ENCODE measurements at places on chromosomes 12 and 14.

GRCh38 chr14:70082394-70082793 lies 106.4 kb downstream of the SLC8A3 start:
- DNase-seq: no peak

GRCh38 chr12:89476904-89477595 lies 47.5 kb downstream of the GALNT4 start:
- DNase-seq: no peak

DNA sequence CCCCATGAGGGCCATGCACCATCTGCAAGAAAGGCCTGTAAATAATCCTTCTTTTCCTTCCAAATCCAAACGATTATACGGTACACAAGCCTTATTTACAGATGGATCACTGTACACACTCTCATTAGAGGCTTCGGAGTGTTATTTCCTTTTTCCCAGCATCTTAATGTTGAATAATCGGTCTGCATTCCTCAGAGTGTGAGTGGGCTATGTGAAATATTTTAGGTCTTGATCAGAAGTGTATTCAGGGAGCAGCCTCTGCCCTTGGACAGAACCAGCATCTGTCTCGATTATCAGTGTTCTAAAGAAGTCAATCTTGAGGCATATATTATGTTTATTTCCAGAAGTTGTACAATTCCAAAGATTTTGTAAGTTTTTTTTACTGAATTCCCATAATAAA lies 340.6 kb downstream of the SEC23A start:
- DNase-seq: no peak

- DNase-seq: no peak
These were observed 7.7 kb upstream of the PPP1R13B start for GRCh38 chr14:103854822-103855733.

- no peak for DNase-seq
These were observed 170.2 kb upstream of the FOXG1 start for GRCh38 chr14:28596391-28596790.

- DNase-seq: no peak
These were observed 30.1 kb downstream of the CLEC1A start for GRCh38 chr12:10068644-10069043.

DNA sequence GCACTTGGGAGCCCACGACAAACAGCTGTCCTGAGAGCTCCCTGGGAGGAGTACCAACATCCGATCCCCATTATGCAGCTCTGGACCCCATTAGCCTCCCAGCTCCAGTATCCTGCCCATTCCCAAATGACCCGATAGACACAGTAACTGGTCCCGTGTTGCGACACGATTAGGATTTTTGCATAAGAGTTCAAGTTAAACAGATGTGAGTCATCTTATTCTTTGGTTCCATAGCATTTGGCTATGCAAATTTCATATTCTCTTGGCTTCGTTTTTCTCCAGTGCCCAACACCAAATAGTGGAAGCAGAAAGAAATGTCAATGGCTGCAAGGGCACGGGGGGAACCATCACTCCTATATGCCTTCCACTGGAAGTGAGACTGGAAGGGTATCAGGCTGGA lies 43.0 kb upstream of the LRRC10 start:
- DNase-seq: no peak
